ENCODE measurements at places on chromosomes 3 and 15.

DNA sequence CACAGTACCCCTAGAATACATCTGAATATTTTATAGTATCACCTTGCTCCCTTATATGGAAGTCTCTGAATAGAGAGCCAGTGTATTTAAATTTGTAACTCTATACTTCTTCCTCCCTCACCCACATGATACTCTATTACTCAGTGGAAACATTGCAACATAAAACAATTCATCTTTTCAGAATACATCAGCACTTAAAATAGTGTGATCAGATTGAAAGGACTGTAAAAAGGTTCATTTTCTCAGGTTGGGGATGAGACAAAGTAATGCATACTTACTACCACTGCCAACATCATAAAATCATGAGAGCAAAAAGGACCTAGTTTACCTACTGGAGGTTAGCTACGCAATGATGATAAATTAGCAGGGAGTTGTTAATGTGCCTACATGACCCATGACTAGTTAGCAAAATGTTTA is 13.8 kb upstream of the THRB start:
- no peak for DNase-seq

DNA sequence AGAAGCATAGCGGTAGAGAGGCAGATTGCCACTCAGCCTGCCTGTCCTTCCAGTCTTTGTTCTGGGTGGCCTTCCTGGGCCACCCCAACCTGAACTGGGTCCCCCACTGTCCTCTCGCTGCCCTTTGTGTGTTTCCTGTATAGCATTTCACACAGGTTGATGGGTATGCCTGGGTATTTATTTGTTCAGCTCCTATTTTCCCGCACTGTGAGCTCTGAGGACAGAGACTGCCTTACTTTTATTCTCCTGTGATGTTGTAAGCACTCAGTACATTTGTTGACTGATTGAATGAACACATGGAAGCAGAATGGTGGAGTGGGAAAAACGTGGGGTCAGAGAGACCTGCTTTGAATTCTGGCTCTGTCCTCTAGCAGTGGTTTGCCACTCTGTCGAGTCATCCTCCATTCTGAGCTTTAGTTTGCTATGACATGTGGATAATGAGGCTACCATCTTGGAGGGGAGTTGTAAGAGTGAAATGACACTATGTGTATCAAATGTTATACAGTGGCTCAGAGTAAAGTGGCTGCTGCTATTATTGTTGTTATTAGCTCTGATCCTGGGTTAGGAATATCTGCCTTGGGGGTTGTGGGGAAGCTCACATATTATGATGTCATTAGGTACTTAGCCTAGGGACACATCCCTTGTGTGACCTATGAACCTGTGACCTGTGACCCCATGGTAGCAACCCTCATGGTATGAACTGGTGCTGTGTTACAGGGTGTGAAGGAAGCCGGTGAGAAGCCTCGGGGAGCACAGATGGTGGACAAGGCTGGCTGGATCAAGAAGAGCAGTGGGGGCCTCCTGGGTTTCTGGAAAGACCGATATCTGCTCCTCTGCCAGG is 6.4 kb downstream of the PLEKHO2 start:
- DNase-seq, result no peak

- DNase-seq, result no peak
Observed at GRCh38 chr3:133880287-133880686, 15.4 kb downstream of the RAB6B start.

DNA sequence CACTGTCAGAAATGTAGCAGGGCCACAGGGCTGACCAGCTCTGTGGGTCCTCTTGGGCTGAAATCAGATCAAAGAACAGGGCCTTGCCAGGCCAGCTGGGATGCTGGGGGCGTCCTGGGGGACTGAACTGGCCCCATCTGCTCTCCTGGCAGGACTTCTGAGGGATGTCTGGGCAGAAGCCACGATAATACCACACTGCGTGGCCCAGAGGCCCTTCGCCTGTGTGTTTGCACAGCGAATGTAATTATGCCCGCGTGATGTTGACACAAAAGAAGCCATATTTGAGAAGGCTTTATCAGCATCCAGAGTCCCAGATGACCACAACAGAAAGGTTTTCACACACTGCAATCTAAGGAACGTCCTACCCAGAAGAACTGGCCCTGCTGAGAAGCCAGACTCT is 174.0 kb downstream of the RAB11A start:
- no peak for DNase-seq

GRCh38 chr3:63588895-63589294 is 63.6 kb upstream of the SNTN start:
- DNase-seq, result no peak

- DNase-seq, result peak; percentile 54
Observed at GRCh38 chr15:43370310-43370974, 401 bp downstream of the ZSCAN29 start.

- no peak for DNase-seq
Observed at GRCh38 chr3:118436697-118437262, 597.9 kb downstream of the IGSF11 start.

DNA sequence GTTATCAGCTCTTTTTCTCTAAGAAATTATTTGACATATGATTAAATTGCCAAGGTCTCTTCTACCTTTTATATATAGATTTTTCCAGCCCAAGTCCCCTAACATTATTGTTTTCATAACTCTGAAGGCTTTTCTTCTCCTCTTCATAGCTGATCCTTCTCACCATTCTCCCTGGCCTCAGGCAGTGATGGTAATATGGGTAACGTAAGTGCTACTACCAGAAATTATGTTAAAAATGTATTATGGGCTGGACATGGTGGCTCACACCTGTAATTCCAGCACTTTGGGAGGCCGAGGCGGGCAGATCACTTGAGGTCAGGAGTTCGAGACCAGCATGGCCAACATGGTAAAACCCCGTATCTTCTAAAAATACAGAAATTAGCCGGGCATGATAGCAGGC is 29.2 kb downstream of the BMF start:
- no peak for DNase-seq

DNA sequence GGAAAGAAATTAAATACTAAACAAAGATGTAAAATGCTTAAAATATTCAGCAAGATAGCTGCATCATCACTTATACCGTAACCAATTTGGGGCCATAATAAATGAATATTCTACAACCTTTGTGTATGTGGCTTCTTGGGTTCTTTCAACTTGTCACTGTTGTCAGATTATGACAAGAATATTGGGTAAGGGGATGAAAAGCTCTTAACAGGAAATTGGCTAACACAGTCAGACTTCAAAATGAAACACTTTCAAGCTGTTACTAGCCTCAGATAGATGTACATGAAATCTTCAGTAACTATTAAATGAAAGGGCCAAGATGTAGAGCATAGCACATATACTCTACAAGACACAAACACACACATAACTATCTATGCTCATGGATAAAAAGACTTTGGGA is 38.7 kb upstream of the ZNF385D start:
- DNase-seq, result no peak

DNA sequence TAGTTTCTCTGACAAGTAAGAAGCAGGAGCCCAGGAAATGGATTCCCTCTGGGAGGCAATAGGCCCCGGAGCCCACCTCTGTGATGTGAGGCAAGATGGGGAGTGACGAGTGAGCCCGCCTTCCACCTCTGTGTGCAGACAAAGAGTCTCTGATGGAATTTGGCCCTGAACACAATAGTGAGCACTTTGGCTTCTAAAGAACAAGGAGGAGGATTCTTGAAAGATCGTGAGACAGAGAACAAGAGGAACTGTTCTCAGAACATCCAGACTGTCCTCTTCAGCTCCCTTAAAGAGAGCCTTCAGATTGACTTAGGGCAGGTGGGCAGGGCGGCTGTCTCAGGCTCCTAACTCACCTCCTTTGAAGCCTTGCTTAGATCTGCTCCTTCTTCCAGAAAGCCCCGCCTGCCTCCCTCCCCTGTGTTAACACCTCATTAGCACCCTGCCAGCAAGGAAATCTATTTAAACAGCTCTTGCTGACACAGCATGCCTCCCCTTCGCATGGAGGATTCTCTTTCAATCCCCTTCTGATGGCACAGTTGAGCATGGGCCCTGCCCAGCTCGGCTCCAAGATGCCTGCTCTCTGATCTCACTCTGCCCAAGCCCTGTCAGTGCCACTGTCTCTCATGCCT is 430.3 kb downstream of the NTRK3 start:
- no peak for DNase-seq

DNA sequence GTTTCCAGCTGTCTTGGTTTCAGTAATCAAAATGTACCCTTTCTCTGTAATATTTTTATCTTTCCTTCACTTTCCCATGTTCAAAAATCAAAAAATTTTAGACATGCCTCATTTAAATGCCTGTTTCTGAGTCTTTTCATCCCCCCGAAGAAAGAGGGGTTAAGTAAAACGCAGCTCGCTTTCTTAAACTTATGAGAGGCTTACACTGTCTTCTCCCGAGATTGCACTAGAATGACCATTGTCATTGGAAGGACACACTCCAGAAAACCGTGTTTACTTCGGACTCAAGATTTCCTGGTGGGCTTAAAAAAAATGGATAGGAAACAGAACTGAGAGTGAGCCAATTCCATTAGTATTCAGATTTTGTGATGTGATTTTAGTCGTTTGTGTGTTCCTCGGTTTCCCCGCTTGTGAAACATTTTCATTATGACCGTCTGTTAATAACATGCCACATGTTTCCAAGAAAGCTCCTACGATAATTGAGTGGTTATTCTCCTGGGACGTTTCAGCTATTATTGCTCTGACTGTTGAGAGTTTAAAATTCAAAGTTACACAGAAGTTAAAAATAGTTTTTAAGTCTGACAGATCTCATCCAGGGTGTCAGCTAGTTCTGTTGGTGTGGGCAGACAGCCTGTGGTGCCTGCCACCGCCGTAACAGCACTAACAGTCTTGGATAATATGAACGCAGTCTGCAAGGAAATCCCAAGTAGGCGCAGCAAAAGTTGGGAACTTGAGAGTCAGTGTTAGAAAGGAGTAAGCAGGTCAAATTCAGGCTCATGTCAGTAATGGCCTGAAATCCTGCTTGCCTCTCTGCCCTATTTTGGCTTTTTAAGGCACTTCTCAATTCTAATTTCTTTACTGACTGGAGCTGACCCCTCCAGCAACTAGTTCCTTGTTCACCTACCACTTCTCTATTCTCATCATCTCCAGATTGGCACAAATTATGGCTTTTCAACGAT is 1.5 kb downstream of the CRYBG3 start:
- DNase-seq, result peak; percentile 36

GRCh38 chr15:43930556-43930955 is 103.8 kb downstream of the WDR76 start:
- DNase-seq, result no peak

DNA sequence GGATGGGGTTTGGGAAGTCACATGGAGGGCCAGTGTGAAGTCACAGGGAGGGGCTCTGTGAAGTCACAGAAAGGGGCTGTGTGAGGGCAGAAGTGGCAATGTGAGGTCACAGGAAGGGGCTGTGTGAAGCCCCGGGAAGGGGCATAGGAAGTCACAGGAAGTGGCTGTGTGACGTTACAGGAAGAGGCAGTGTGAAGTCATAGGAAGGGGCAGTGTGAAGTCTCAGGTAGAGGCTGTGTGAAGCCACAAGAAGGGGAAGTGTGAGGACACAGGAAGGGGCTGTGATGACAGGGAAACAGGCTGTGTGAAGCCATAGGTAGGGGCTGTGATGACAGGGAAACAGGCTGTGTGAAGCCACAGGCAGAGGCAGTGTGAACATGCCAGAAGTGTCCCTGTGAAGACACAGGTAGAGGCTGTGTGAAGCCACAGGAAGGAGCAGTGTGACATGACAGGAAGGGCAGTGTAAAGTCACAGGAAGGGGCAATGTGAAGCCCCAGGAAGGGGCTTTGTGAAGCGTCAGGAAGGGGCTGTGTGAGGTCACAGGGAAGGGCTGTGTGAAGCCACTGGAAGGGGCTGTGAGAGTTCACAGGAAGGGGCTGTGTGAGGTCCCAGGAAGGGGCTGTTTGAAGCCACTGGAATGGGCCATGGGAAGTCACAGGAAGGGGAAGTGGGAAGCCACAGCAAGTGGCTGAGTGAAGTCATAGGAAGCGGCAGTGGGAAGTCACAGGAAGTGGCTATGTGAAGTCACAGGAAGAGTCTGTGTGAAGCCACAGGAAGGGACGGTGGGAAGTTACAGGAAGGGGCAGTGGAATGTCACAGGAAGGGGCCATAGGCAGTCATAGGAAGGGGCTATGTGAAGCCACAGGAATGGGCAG is 37.1 kb downstream of the GASK1A start:
- DNase-seq, result no peak

DNA sequence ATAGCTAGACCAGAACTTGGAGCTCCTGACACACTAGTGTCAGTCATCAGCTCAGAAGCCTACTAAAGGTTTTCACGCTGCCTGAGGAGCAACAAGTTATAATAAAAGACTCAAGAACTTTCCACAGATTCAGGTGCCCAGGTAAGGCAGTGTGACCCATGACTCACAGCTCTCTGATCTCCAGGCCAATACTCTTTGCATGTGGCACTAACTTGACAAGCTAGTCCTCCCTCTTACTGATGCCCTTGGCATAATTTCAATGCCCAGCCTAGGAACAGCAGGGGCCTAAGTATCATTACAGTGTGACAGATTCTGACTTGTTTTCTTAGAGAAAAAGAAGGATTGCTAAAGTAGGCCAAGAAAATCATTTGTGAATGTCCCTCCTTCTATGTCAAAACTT is 38.4 kb downstream of the MEIS2 start:
- no peak for DNase-seq

- DNase-seq, result no peak
Observed at GRCh38 chr3:47978386-47978785, 37.8 kb downstream of the MAP4 start.

- DNase-seq, result no peak
Observed at GRCh38 chr3:156274791-156275190, 154.4 kb downstream of the KCNAB1 start.

- no peak for DNase-seq
Observed at GRCh38 chr15:101490408-101490891, 943 bp upstream of the PCSK6 start.

GRCh38 chr3:188350961-188351360 is 197.0 kb downstream of the LPP start:
- no peak for DNase-seq

DNA sequence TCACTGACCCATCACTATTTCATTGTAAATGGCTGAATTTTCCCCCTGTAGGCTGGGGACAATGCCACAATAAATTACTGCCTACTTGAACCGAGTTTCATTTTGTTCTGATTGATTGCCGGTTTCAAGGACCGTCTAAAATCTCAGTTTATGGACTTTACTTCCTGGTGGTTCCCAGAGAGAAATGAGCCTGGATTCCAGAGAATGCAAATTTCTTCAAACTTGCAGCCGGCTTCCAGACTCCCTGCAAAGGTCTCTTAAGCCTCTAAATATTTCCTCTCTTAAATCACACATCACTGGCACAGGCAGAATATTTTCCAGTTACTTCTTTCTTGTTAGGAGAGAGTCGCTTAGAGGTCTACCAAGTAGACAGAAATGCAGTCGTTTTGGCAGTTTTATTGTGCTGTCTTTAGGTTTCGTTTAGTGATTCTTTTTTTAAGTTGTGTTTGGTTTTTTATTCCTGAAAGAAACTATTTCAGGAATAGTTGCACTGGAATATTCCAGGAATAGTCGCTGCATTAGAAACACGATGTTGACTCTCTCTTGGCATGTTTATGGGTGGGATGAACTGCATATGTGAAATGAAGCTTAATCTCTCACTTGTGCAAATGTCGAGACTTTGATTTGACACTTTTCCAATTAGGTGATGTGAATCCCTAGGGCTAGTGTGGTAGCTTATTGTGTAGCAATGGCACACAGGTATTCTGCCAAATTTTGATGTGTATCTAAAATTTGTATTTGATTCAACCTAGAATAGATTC is 284.1 kb upstream of the NR2E3 start:
- DNase-seq, result peak; percentile 50

Measured in right hindlimb (tissue), 1 donor.